ENCODE measurements at places on chromosomes 5 and 9.
A peak's percentile ranks its signal among the peaks of the same experiment; 100 is the strongest.

DNA sequence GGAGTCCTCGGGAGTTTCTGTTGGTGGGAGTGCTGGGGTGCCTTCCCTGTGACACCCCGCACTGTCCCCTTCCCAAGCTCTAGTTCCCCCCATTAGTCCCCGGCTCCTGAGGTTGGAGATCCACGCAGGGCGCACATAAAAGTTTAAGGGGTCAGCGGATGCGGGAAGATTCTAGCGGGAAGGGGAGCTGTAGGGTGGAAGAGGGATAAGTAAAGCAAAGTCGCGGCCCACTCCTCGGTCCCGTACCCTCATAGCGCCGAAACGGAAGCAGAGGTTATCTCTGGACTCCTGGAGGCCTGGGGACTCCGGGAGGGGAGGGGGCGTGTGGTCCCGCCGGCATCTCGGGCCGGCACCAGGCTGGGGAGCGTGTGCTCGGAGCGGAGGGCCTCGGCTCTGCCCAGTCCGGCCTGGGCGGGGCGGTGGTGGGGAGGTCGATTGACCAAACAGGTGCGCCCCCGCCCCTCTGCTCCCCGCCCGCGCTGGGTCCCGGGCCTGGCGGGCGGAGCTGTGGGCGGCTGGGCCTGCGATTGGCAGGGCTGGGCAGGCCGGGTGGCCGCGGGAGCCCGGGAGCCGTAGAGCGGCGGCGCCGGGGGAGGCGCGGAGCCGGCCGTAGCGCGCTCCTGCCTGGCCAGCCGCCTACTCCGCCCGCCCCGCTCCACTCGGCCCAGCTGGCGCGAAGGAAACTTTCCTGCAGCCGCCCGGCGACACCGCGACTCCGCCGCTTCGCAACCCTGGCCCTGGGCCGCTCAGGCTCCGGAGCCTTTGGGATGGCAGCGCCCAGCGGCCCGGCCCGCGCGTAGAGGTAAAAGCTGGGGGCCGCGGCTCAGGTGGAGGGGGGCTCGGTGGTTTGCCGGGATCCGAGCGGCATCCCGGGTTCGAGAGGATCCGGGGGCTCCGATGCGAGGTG, 52.2 kb upstream of the DAB2IP start:
- peaks cover 12% of the 10 kb centered on the region for H3K27me3 ChIP-seq
- peak overlapping the region; percentile 62 for H3K4me3 ChIP-seq
- peaks cover 22% of the 10 kb centered on the region for H3K4me1 ChIP-seq
- no peaks in the 10 kb centered on the region for H3K36me3 ChIP-seq

- no peaks in the 10 kb centered on the region for H3K36me3 ChIP-seq
- no peaks in the 10 kb centered on the region for H3K27me3 ChIP-seq
- no peak overlapping the region for H3K27ac ChIP-seq
- peaks cover 3% of the 10 kb centered on the region for H3K4me1 ChIP-seq
- DNase-seq, result peak; percentile 93
These were observed 16.9 kb downstream of the TEK start for GRCh38 chr9:27125936-27126335.

DNA sequence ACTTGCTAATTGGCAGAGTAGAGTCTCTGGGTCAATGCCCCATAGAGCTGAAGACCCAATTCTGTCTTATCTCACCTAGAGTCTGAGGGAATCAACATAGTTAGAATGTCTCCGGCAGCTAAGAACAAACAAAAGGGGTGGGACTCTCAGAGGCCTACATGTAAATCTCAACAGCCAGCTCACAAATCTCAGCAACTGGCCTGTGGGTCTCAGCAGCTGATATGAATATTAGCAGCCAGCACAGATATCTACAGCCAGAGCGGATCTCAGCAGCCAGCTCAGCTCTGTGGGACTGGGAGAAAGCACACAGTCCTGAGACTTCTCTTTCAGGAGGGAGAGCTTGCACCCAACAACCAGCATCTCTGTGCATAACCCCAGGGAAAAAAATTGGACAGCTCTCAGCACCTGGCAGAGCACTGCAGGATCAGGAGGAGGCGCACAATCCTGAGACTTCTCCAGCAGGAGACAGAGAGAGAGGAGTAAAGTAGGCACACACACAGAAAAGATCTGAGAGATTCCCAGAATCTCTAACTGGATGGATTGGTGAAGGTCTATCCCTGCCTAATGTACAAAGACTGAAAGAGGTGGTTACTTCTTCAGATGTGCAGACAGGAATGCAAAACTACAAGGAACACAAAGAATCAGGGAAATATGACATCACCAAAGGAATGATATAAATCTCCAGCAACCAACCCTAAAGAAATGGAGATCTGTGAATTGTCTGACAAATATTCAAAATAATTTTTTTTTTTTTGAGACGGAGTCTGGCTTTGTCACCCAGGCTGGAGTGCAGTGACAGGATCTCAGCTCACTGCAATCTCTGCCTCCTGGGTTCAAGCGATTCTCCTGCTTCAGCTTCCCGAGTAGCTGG, 29.2 kb downstream of the KLF4 start:
- H3K36me3 ChIP-seq, result no peaks in the 10 kb centered on the region
- no peaks in the 10 kb centered on the region for H3K27me3 ChIP-seq
- no peak for DNase-seq
- H3K27ac ChIP-seq, result no peak overlapping the region
- no peak overlapping the region for H3K4me3 ChIP-seq
- H3K4me1 ChIP-seq, result peaks cover 3% of the 10 kb centered on the region

DNA sequence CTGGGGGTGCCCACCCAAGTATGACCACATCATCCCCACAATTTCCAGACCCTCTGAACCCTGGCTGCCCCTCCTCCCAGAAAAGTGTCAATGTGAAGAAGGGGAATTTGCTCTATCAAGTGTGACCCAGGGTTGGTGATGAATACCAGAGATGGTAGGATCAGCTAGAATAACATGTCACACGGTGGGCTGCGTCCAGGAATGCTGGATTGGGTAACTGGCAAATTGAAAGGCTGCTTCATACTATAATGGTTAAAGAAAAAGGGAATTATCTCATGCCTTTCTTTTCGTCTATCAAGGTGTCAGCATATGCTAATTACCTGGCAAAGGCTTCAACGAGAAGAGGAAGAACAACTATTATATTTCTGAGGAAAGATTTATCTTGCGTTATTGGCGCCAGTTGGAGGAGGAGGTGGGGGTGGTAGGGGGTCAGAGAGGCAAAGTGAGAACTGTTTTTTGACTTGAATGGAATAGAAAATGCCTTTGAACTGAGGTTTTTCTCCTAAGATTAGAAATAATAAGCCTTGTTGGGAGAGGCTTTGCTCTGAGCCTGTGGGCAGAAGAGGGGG, 27.8 kb upstream of the ARAP3 start:
- no peak overlapping the region for H3K4me3 ChIP-seq
- no peak overlapping the region for H3K27ac ChIP-seq
- no peaks in the 10 kb centered on the region for H3K4me1 ChIP-seq
- no peaks in the 10 kb centered on the region for H3K36me3 ChIP-seq
- H3K27me3 ChIP-seq, result peaks cover 75% of the 10 kb centered on the region
